ENCODE measurements at places on chromosomes 1 and 21.

DNA sequence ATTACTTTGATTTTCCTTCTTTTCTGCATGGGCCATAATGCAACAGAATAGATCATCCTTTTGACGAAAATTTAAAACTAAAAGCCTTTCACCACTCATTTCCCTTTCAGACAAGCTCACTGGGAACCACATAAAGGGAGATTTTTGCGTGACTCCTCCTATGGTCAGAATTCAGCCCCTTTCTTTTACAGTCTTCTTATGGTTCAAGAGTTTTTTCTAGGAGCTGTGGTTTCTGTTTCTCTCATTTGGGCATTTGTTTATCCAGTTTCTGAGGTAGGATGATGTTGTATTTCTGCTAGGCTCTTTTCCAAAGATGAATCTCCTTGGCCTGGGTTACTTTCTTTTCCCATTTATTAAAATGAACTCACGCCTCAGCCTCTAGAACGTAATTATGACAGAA lies 16.9 kb downstream of the RGS1 start:
- no peak for DNase-seq

- peak; percentile 52 for DNase-seq
Measured at GRCh38 chr1:151282883-151283725, 1.0 kb downstream of the ZNF687 start.

GRCh38 chr1:54887665-54888071 lies 673 bp upstream of the DHCR24 start:
- no peak for DNase-seq

DNA sequence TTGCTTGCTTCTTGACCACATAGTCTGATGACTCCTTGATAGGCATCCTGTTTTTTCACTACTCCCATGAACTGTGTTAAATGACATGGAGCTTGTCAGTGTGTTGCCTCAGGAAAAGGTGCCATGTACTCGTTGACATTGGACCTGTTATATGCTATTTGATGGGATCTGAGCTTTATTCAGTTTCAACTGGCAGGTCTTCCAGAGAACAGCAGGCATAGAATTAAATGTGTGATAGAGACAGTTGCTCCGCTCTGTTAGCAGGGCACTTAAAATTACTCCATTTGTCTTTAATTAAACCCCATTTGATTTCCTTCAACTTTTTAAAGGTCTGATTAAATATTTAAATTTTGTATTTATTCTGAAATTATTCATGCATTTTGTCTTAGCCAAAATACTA lies 189.7 kb upstream of the ADGRL4 start:
- DNase-seq, result no peak

- no peak for DNase-seq
Measured at GRCh38 chr1:226093621-226094020, 31.1 kb downstream of the H3-3A start.

DNA sequence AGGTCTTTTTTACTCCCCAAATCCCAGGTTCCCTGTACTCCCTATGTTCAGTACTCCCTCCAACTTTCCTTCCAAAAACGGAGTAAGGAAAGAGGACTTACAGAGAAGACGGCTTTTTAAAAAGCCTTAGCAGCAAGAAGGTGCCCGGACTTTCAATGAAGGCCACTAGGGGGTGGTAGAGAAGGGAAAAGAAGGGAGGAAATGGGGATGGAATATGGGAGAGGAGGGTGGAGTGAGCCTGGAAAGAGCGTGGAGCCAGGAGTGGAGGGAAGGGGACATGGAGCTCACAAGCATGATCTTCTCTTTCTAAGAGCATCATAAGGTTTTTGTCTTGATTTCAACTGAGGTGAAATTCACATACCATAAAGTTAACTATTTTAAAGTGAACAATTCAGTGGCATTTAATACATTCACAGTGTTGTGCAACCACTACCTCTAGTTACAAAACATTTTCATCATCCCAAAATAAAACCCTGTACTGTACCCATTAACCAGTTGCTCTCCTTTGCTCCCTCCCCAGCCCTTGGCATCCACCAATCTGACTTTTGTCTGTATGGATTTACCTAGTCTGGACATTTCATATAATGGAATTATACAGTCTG lies 129.9 kb downstream of the ZNF281 start:
- no peak for DNase-seq

DNA sequence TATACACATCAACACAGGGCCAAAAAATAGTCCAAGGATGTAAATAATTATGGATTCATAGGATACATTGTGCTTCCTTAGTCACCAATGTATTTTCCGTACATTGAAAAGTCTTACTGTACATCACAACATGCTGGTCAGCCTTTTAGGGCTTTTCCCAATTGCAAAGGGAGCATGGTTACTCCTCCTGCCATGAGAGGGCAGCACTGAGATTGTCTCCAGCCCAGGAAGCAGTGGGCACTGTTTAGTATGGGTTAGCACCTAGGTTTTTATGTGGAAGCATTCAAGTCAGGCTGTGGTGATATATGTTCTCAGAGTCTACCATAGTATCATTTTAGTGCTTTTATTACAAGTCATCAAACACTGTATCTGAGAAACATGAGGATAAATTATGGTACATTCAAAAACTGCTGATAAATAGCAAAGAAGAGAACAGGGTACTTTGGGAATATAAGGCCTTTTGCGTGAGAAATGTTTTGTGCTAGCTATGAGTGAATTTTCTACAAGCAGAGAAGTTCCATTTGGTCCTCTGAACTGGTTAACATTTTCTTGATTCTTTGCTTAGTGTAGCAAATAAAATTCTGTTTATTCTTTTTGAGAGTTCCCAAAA lies 34.0 kb downstream of the ST6GALNAC5 start:
- no peak for DNase-seq

DNA sequence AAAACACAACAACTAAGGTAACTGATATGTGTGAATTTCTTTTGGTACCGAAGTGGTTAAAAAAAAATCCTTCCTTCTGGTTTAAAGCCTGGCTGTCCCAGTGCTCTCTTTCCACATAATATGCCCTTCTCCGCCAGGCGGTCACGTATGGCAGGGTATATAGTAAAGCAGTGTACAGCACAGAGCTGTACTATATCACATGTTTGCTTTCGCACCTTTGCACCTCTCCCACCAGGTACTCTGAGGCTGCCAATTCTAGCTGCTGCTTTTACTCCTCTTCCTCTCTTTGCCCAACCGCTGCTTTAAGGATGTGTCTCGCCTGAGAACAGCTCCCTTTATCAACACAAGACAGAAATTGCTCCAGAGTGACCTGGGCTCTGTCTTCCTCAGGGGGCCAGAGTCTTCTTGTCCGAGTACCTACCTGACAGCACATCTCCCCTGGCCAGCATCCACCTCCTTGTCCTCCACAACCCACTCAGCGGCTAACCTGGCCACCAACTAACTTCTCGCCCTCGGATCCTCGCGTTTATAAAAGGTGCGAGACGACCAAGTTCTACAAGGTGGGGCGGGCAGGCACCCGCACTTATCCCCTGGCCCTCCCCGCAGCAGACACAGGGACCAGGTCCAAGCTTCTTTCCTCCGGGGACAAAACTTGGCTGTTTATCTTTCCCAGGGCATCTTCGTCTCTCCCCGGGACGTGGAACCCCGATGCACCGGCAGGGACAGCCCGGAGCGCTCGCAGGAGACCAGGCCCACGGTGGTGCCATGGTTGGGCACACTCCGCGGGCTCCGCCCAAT lies 1.6 kb downstream of the COLGALT2 start:
- peak; percentile 45 for DNase-seq

- no peak for DNase-seq
Measured at GRCh38 chr1:221291113-221291512, 411.9 kb downstream of the HLX start.

DNA sequence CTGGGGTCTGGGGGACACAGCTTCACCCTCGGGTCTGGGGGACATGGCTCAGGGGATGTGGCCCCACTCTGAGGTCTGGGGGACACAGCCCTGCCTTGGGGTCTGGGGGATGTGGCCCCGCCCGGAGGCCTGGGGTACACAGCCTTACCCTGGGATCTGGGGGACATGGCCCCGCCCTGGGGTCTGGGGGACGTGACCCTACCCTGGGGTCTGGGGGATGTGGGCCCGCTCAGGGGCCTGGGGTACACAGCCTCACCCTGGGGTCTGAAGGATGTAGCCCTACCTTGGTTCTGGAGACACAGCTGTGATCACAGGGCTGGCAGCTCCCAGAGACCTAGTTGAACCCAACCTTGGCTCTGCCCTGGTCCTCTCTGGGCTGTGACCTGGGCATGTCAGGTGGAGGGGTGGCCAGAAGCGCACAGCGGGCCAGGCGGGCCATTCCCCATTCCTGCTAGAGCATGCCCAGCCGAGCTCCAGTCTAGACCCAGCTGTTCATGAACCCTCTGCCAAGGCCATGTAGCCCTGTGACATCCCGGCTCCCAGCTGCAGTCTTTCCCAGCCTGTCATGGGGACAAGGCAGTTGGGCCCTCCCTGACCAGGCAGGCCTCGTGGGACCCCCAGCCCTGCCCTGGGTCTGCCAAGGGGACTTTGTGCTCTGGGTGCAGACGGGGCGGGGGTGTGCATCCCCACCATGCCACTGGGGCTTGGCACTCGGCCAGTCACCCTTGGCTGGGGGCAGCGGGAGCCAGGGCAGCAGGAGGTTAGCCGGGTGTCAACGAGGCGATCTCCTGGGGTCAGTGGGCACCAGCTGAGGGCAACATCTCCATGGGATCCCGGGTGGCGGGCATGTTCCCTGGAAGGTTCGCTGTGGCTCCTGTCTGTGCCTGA lies 43.9 kb downstream of the WNT9A start:
- no peak for DNase-seq

GRCh38 chr1:36377791-36378492 lies 7.8 kb downstream of the STK40 start:
- DNase-seq, result no peak

- DNase-seq, result peak; percentile 47
Measured at GRCh38 chr1:173867141-173867752, 542 bp downstream of the GAS5 start.

- no peak for DNase-seq
Measured at GRCh38 chr1:5637171-5637570, 355.1 kb downstream of the NPHP4 start.

- DNase-seq, result no peak
Measured at GRCh38 chr1:42368096-42368795, 12.3 kb upstream of the RIMKLA start.

DNA sequence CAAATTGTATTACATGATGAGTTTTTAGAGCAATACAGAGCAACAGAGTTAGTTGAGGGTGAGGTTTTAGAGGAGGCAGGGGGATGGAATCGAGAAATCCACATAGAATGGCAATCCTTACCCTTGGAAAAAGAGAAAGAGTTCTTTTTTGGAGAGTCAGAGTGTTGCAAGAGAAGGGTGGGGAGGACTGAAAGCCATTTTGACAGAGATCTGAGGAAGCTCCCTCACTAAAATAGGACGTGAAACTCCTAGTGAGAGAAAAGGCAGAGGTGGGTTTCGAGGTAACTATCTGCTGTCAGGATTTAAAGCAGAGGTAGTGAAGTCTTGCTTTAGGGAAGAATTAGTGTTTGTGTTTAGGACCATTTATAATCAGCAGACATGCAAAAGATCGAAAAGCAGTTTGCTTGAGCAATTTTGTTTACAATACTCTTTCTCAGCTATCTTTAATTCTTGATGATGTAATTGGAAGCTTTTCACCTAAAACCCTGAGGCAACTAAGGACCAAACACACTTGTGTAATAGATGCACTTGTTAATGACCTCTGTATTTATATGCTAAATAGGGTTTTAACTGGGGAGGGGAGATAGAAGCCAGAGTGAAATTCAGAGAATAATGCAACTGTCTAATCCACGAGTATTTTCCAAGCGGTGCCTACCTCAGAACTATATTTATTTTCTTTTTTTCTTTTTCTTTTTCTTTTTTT lies 20.0 kb downstream of the ADAMTS5 start:
- DNase-seq, result no peak

- no peak for DNase-seq
Measured at GRCh38 chr1:92228401-92228800, 10.7 kb downstream of the C1orf146 start.

- no peak for DNase-seq
Measured at GRCh38 chr1:45397285-45397684, 57.0 kb upstream of the MUTYH start.

DNA sequence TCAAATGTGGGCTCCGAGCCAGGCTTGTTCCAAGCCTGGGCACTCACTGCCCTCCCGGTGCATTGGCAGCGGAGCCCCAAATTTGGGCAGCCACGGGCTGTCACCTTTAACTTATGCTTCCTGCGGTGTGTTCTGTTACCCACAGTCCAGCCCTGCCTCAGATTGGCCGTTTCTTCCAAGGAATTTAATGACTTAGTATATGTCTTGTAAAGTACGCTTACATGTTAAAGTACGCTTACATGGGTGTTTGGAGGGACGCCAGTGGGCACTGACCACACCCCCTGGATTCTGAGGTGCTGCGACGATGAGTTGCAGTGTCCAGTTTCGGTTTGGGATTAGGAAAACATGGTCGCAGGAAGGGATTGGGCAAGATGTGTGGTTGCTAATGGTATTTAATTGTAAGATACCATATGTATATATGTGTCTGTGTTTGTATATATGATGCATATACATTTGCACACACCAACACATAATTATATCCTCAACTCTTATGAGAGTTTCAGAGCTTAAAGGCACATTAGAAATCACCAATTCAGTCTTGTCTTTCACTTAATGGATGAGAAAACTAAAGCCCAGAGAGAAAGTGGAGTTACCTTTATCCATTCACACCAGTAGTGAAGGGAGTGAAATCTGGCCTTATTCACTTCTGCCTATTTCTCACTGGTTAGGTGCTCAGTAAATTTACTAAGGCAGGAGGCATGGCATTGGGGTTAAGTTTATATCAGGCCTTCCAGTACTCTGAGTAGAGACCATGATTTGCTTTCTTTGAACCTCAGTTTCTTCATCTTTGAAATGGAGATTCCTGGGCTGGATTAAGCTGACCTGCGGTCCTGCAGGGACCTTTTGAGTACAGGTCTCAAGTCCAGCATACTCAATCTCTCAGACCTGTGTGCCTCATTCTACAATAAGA lies 1.0 kb downstream of the SMYD2 start:
- DNase-seq, result no peak

GRCh38 chr21:34509151-34509550 lies 2.9 kb downstream of the KCNE1 start:
- no peak for DNase-seq

- no peak for DNase-seq
Measured at GRCh38 chr1:68144856-68145255, 87.5 kb downstream of the WLS start.

GRCh38 chr1:7475691-7476090 lies 295.4 kb upstream of the VAMP3 start:
- no peak for DNase-seq

GRCh38 chr1:229768232-229768631 lies 142.2 kb downstream of the URB2 start:
- DNase-seq, result no peak
